ENCODE measurements at places on chromosomes 6 and 20. TPM values are rescaled to one million over a fixed set of nuclear protein-coding genes. Genes with fewer than 3 reads are reported as not detected.

PRND gene
- total RNA-seq, result not detected

ZKSCAN8 gene
- 11.5 TPM for total RNA-seq

SGK1 gene
- total RNA-seq, result 156 TPM

KIAA0408 gene
- total RNA-seq, result 0.38 TPM

LKAAEAR1 gene
- total RNA-seq, result not detected

BTNL2 gene
- not detected for total RNA-seq
